ENCODE measurements at places on chromosomes 16 and 17.

DNA sequence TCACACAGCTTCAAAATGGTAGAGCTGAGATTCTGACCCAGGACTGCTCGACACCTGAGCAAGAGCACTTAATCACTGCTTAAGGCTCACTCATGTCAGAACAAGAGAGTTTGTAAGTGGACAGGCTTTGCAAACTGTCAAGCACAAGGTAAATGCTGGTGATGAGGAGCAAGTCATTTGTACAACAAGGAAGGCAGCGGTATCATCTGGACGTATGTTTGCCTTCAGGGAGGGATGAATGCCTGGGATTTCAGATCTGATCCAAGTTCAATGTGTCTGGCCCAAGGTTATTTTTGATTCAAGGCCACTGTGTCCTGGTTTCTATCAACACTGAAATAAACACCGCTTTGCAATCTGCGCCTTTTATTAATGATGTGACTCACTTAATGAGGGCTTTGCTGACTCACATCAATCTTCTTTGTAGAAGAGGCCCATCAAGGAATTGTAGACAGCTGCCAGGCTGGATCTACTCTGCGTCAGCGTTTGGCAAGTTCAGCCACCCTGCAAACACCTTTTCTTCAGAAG is 174.4 kb upstream of the HS3ST3A1 start:
- no peak for ATAC-seq

- no peak for ATAC-seq
These were observed 7.9 kb downstream of the NKD1 start for GRCh38 chr16:50555952-50556673.

GRCh38 chr17:1461198-1461944 is 5.3 kb upstream of the CRK start:
- no peak for ATAC-seq

- ATAC-seq, result no peak
These were observed 119.7 kb downstream of the KIF2B start for GRCh38 chr17:53942436-53942835.

DNA sequence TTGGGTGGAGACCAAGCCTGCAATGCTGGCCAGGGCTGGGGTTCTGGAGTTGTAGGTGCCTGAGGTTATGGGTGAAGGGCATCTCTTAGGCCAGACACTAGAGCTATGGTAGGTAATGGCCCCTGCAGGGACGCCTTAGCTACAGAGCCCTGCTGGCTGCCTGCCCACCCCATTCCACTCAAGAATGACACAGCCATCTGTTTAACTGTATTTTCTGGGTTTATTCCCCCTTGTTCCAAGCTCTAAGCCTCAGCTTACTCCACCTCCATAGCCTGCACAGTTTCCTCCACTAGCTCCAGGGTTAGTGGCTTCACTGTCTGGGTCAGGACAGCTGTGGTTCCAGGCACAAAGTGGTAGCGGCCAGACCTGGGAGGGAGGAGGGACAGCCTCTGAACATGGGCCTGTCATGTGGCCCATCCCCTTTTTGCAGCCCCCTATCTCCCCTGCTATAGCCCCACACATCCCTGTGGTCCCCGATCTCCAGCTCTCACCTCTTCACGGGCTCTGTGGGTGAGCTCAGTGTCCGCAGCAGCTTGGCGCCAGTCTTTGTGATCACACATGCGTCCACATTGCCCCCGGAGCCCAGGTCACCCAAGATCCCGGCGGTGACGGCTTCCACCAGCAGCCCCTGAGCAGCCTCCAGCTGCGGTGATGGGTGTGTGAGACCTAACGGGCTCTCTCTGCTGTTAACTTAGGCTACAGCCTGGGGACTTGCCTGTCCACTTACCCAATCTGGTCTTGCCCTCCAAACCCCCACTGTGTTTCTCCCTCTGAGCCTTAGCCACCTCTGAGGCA is 2.1 kb downstream of the PSMB10 start:
- no peak for ATAC-seq

Measured in stimulated activated memory B cell treated with anti-CD40 and anti-IgM and Interleukin-4, amounts not matched to agents 10 μg/mL and 1 μg/mL and 100 μg/mL, for 72 hours (primary cell).